ENCODE measurements at places on chromosomes 2 and 18. TPM values are rescaled to one million over a fixed set of nuclear protein-coding genes. Genes with fewer than 3 reads are reported as not detected.

CYBRD1 gene
- 34.8 TPM for total RNA-seq

TMEM198 gene
- total RNA-seq = 1.1 TPM

GRCh38 chr2:191866675-191867506 lies 20.0 kb upstream of the CAVIN2 start:
- H3K27me3 ChIP-seq = no peaks in the 10 kb centered on the region
- H3K36me3 ChIP-seq = no peaks in the 10 kb centered on the region
- H3K4me1 ChIP-seq = no peaks in the 10 kb centered on the region
- H3K4me3 ChIP-seq = no peak overlapping the region
- DNase-seq = no peak

ALPP gene
- total RNA-seq = not detected

DNA sequence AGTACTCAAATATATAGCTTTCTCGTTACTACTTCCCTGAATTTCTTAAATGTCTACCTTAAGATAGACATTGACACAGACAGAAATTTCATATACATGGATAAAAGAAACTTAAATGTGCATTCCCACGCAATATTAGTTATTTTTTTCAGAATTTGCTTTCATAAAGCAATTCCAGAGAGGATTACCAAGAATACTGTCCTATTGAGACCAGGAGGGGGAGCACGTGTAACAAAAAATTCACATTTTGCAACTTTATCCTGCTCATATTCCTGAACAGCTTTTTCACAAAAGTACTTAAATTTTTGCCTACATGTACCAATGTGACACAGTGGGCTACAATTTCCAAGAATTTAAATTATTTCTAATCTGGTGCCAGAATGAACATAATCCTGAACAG lies 30.7 kb upstream of the ERCC3 start:
- no peak overlapping the region for H3K4me3 ChIP-seq
- no peaks in the 10 kb centered on the region for H3K4me1 ChIP-seq
- no peak for DNase-seq
- no peaks in the 10 kb centered on the region for H3K27me3 ChIP-seq

SLC19A3 gene
- total RNA-seq = not detected

- no peak overlapping the region for H3K27ac ChIP-seq
- H3K27me3 ChIP-seq = no peaks in the 10 kb centered on the region
- no peak for DNase-seq
- no peak overlapping the region for H3K4me3 ChIP-seq
Observed at GRCh38 chr2:69945441-69945840, 16.0 kb downstream of the ASPRV1 start.

- no peak overlapping the region for H3K27ac ChIP-seq
- no peak for DNase-seq
- no peaks in the 10 kb centered on the region for H3K4me1 ChIP-seq
- no peaks in the 10 kb centered on the region for H3K36me3 ChIP-seq
Observed at GRCh38 chr18:11251229-11251890, 102.0 kb upstream of the PIEZO2 start.

IWS1 gene
- 43.8 TPM for total RNA-seq

DGUOK gene
- 69.2 TPM for total RNA-seq

DNA sequence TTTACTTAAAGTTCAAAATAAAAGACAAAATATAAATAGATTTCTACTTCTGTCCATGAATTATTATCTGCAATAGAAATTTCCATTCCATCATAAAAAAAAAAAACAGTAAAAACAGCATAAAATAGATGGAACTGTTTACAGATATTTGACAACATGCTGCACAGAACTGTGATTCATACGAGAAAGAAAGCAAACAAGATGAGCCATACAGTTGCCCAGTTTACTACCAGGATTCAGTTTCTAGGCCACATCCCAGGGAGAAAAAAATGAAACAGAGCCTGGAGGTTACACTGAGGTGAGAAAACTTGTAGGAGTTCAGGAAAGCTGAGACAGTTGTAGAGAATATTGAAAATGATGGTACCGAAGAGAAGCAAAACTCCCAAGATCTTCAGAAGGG lies 1426.9 kb upstream of the ACVR2A start:
- H3K27me3 ChIP-seq = no peaks in the 10 kb centered on the region
- no peak for DNase-seq
- H3K4me3 ChIP-seq = no peak overlapping the region
- H3K36me3 ChIP-seq = no peaks in the 10 kb centered on the region
- no peak overlapping the region for H3K27ac ChIP-seq

GRCh38 chr2:45788401-45788800 lies 136.9 kb downstream of the PRKCE start:
- H3K27me3 ChIP-seq = no peaks in the 10 kb centered on the region
- no peak overlapping the region for H3K27ac ChIP-seq
- no peaks in the 10 kb centered on the region for H3K36me3 ChIP-seq
- DNase-seq = no peak
- H3K4me1 ChIP-seq = peaks cover 7% of the 10 kb centered on the region

- no peaks in the 10 kb centered on the region for H3K4me1 ChIP-seq
- H3K36me3 ChIP-seq = no peaks in the 10 kb centered on the region
- DNase-seq = no peak
- H3K4me3 ChIP-seq = no peak overlapping the region
- H3K27me3 ChIP-seq = no peaks in the 10 kb centered on the region
Observed at GRCh38 chr2:67996772-67997527, 65.9 kb downstream of the C1D start.

GRCh38 chr2:42762823-42763804 lies 821 bp downstream of the OXER1 start:
- H3K36me3 ChIP-seq = no peaks in the 10 kb centered on the region
- no peak overlapping the region for H3K4me3 ChIP-seq
- no peak overlapping the region for H3K27ac ChIP-seq
- DNase-seq = no peak
- H3K4me1 ChIP-seq = no peaks in the 10 kb centered on the region

GRCh38 chr2:5077479-5078089 lies 614.6 kb upstream of the SOX11 start:
- no peaks in the 10 kb centered on the region for H3K27me3 ChIP-seq
- H3K27ac ChIP-seq = no peak overlapping the region
- no peaks in the 10 kb centered on the region for H3K4me1 ChIP-seq
- no peaks in the 10 kb centered on the region for H3K36me3 ChIP-seq

- no peaks in the 10 kb centered on the region for H3K27me3 ChIP-seq
- peaks cover 5% of the 10 kb centered on the region for H3K4me1 ChIP-seq
- peak overlapping the region; percentile 75 for H3K27ac ChIP-seq
- no peak for DNase-seq
- H3K36me3 ChIP-seq = no peaks in the 10 kb centered on the region
Observed at GRCh38 chr2:226971770-226972169, 135.9 kb downstream of the RHBDD1 start.

ZC3H15 gene
- total RNA-seq = 72.4 TPM

PJVK gene
- 2.9 TPM for total RNA-seq

GRCh38 chr18:44761812-44762211 lies 81.1 kb downstream of the SETBP1 start:
- peak overlapping the region; percentile 57 for H3K27ac ChIP-seq
- no peaks in the 10 kb centered on the region for H3K36me3 ChIP-seq
- H3K27me3 ChIP-seq = no peaks in the 10 kb centered on the region
- DNase-seq = no peak
- peaks cover 35% of the 10 kb centered on the region for H3K4me1 ChIP-seq

DNA sequence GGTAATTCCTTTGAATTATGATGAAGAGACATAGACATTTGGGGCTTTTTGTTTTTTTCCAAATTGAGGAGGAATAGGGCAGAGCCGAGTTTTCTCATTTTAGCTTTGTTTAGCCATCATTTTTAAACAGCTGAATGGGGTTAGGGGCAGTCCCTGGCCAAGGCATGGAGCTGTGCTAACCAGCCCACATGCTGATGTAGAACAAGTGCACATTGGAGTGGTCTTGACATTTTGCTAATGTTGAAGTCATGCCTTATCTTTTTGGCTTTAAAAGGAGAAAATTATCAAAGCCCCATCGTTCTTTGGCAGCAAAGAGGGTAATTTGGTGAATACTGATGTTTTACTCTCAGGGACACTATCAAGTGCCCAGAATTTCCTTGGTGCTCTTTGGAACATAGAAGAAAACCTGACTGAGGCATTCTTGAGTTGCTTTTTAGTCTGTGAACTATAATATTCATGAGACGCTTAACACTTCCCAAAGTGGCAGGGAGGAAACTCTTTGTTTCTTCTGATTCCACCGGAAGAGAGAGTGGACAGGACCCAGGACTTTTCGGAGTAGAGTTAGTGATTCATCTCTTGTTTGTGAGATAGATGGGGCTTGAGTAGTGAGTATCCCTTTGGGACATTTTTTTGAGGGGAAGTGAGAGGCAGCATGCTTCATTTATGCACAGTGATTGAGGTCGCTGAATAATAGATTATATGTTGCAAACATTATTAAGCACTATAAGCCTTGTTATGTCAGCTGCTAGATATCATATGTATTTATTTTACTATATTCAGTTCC lies 45.0 kb downstream of the MTA3 start:
- no peak overlapping the region for H3K27ac ChIP-seq
- no peaks in the 10 kb centered on the region for H3K4me1 ChIP-seq
- DNase-seq = no peak
- H3K36me3 ChIP-seq = no peaks in the 10 kb centered on the region

DNA sequence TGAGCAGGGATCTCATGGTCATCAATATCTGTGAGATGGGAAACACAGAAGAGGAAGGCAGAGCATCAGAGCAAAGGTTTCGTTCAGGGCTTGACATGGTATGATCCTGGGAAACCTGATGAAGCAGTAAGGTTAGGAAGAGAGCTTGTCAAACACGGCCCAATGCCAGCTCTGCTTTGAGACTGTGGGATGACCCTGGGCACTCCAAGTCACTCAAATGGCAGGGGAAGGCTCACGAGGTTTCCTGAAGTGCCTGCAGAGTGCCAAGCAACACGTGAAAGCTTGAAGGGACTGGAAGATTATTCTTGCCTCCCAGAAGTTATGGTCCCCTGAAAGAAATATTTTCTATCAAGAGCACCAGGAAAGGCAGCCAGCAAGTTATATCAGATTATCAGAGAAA lies 6.5 kb downstream of the MCFD2 start:
- no peak overlapping the region for H3K4me3 ChIP-seq
- H3K36me3 ChIP-seq = peaks cover 9% of the 10 kb centered on the region
- no peak for DNase-seq

CDK5R2 gene
- not detected for total RNA-seq

- peaks cover 10% of the 10 kb centered on the region for H3K27me3 ChIP-seq
- DNase-seq = no peak
- H3K36me3 ChIP-seq = no peaks in the 10 kb centered on the region
Observed at GRCh38 chr2:98936353-98937351, 627 bp upstream of the CRACDL start.

- no peak overlapping the region for H3K27ac ChIP-seq
- no peaks in the 10 kb centered on the region for H3K36me3 ChIP-seq
- no peaks in the 10 kb centered on the region for H3K4me1 ChIP-seq
- no peaks in the 10 kb centered on the region for H3K27me3 ChIP-seq
- DNase-seq = no peak
Observed at GRCh38 chr2:100660851-100661584, 98.2 kb downstream of the PDCL3 start.

- H3K4me3 ChIP-seq = no peak overlapping the region
- DNase-seq = peak; percentile 64
- peaks cover 30% of the 10 kb centered on the region for H3K4me1 ChIP-seq
- H3K36me3 ChIP-seq = peaks cover 1% of the 10 kb centered on the region
- peak overlapping the region; percentile 80 for H3K27ac ChIP-seq
Observed at GRCh38 chr2:45974056-45974455, 322.6 kb downstream of the PRKCE start.

DNA sequence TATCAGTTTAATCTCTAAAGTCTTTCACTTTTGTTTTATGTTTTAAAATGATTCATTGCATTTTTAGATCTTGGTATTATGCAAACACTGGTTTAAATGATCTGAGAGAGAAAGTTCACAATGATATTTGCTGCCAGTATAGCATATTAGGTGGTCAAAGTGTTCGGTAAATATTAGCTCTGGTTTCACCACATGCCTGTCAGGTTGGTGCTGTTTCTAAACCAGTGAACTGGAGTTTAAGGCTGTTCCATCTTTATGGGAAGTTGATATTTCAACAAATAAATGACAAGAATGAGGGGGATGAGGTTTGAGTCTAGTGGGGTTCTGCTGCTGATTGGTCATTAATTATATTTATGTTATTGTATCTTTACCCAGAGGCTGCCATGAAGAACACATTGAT lies 436.4 kb downstream of the DCDC2C start:
- no peak overlapping the region for H3K4me3 ChIP-seq
- H3K27ac ChIP-seq = no peak overlapping the region
- no peaks in the 10 kb centered on the region for H3K36me3 ChIP-seq
- no peaks in the 10 kb centered on the region for H3K4me1 ChIP-seq
- DNase-seq = no peak
- H3K27me3 ChIP-seq = no peaks in the 10 kb centered on the region

DNA sequence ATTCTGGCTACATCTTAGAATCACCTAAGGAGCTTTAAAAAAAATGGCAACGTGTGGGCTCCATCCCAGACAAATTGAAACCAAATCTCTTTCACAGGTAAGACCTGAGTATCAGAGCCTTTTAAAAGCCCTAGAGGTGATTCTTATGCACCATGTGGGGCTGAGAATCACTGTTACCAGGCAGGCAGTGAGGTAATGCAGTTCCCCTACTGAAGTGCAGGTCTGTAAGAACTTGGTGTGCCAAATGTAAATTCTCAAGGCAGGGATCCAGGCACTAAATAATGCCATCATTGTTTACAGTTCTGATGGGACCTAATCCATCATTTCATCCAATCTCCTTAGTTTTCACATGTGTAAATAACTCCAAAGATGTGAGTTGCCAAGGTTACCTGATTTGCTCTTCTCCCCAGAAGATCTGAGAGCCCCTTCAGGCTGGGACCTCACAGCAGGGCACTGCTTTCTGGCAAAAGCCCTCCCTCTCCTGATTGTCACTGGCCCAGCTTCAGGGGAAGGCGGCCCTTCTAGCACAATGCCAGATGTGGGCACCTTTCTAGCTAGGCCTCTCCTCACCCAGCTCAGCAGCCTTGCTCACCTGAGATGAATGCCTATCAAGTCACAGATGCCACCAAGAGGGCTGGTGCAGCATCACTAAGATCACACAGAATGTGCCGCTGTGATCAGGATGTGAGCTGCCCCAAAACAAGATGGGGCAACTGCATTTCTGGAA lies 73.6 kb upstream of the RGPD5 start:
- no peaks in the 10 kb centered on the region for H3K4me1 ChIP-seq
- H3K36me3 ChIP-seq = no peaks in the 10 kb centered on the region
- H3K4me3 ChIP-seq = no peak overlapping the region
- no peaks in the 10 kb centered on the region for H3K27me3 ChIP-seq

SS18 gene
- 56.7 TPM for total RNA-seq

GRCh38 chr2:175103191-175103590 lies 64.8 kb downstream of the ATF2 start:
- no peak for DNase-seq
- H3K36me3 ChIP-seq = peaks cover 9% of the 10 kb centered on the region
- no peak overlapping the region for H3K27ac ChIP-seq
- H3K27me3 ChIP-seq = no peaks in the 10 kb centered on the region
- no peaks in the 10 kb centered on the region for H3K4me1 ChIP-seq

- peaks cover 3% of the 10 kb centered on the region for H3K27me3 ChIP-seq
- H3K27ac ChIP-seq = no peak overlapping the region
- H3K36me3 ChIP-seq = no peaks in the 10 kb centered on the region
- no peak overlapping the region for H3K4me3 ChIP-seq
- DNase-seq = no peak
Observed at GRCh38 chr18:57207124-57207916, 60.4 kb downstream of the BOD1L2 start.

GRCh38 chr18:76394780-76395476 lies 100.1 kb downstream of the ZNF516 start:
- peaks cover 11% of the 10 kb centered on the region for H3K4me1 ChIP-seq
- H3K4me3 ChIP-seq = no peak overlapping the region
- H3K27me3 ChIP-seq = no peaks in the 10 kb centered on the region
- DNase-seq = no peak
- no peak overlapping the region for H3K27ac ChIP-seq
- 0 out of 2 replicates have a peak, but pooled peaks cover 2% of the 10 kb centered on the region for H3K36me3 ChIP-seq

AKAIN1 gene
- not detected for total RNA-seq

CCDC68 gene
- not detected for total RNA-seq

GRCh38 chr2:35347561-35347960 lies 1008.0 kb upstream of the CRIM1 start:
- H3K27ac ChIP-seq = no peak overlapping the region
- no peaks in the 10 kb centered on the region for H3K36me3 ChIP-seq
- H3K27me3 ChIP-seq = no peaks in the 10 kb centered on the region

All from GM12878 (cell line).